NCI-H1436 (cell line): ENCODE measurements at places on chromosomes 3 and 15.

DNA sequence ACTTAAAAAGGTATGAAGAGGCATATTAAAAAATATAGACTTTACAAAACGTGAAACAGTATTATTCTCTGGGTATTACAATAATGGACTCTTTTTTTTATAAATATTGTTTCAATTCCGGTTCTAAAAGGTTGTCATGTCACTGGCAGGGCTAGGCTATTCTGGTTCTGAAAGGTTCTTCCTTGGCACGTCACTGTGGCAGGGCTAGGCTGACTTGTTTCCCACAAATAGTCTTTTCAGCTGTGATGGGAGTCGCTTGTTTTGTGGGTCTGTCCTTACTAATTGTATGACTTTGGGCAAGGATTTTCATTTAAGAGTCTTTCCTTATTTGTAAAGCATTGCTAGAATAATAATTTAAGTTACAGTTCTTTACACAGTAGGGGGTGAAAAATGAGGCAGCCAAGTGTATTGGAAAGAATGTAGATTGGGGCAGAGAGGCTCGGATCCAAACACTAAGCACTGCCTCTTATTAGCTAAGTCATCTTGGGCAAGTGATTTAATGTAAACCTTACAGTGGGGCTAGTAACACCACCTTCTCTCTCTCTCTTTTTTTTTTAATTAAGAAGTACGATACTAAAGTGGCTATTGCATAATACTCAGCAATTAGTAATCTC, 12.4 kb upstream of the MELTF start:
- no peak for DNase-seq

DNA sequence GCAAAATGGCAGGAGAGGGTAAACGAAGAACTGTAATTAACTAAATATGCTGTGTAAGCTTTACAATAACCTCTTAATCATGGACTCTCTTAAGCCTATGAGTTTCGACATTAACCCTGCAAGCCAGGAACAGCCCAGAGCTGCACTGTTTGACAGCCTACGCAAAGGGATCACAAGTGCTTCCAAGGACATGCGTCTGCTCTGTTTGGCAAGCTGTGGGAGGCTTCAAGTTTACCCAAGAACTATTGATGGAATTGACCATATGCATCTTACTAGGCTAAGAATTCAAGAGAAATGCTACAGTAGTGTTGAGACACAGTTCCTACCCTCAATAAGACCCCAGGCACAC, 66.0 kb downstream of the PDZRN3 start:
- DNase-seq = no peak

GRCh38 chr15:69071260-69071659, 56.8 kb downstream of the NOX5 start:
- DNase-seq = no peak

DNA sequence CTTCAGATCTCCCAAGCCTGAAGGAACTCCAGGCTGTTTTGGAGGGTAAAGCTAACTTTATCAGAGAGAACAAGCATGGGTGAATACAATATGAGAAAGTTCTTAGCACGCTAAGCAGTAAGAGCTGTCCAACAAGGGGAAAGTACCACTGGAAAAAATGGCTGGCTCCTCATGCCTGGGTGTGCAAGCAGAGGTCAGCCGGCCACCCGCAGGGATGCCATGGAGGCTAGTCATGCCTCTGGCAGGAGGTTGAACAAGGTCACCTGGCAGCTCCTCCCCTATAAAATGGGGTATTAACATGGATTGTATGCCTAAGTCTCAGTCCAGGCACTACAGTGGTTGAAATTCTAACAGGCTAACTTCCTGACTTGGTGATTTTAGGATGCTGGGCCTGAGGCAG, 75.4 kb upstream of the SLC6A1 start:
- DNase-seq = no peak

DNA sequence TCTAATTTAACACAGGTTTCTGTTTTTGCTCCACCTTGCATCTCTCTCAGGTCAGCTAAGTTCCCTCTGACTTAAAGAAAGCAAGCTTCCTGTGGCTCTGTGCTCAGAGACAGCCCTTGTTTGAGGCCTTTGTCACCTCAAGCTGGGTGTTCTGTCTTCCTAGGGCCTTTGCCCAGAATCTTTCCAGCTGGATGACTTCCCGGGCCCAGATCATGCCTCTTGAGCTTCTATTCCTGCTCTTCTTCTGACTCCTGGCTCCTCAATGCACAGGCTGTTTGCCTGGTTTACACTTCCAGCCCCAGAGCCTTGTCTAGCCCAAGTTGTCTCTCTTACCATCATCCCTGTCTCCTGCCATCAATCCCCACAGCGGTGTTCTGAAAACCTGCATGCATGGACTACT, 300.6 kb downstream of the VPS13C start:
- no peak for DNase-seq

- DNase-seq = no peak
Measured at GRCh38 chr3:63352008-63352279, 73.8 kb downstream of the SYNPR start.

- no peak for DNase-seq
Measured at GRCh38 chr3:61908382-61908781, 347.0 kb downstream of the PTPRG start.

GRCh38 chr15:63238796-63239195, 38.6 kb upstream of the APH1B start:
- DNase-seq = no peak

- no peak for DNase-seq
Measured at GRCh38 chr15:55112706-55113105, 84.0 kb downstream of the RSL24D1 start.

GRCh38 chr15:63402498-63403253, 21.0 kb upstream of the CA12 start:
- no peak for DNase-seq

DNA sequence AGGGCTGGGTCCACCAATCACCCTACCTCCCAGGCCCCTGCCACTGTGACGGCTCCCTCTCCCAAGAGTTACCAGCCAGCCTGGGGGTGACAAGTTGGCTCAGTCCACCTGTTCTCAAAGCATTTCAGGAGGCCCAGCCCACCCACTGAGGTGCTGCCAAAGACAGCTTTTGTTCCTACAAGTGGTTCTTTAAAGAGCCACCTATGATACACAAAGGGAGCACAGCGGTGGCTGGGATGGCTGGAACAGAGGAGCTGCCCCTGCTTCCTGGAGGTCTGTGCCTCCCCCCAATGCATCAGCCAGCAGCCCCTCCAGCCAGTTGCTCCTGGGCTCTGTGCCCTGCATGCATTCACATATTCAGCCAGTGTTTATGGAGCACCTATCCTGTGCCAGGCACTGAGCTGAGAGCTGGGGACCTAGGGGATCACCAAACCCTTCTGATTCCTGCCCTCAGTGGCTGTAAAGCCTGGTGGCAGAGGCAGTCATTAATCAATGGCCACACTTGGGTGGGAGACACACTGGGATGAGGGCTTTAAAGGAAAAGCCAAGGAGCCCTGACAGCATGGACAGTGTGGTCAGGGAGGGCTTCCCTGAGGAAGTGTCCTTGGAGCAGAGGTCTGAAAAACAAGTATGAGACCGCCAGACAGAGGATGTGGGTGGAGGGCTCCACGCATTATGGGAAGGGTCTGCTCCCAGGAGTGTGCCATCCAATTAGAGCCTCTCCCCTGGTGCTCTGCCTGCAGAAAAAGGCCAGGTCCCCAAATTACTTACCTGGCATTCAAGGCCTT, 107.1 kb upstream of the LINGO1 start:
- peak; percentile 26 for DNase-seq

DNA sequence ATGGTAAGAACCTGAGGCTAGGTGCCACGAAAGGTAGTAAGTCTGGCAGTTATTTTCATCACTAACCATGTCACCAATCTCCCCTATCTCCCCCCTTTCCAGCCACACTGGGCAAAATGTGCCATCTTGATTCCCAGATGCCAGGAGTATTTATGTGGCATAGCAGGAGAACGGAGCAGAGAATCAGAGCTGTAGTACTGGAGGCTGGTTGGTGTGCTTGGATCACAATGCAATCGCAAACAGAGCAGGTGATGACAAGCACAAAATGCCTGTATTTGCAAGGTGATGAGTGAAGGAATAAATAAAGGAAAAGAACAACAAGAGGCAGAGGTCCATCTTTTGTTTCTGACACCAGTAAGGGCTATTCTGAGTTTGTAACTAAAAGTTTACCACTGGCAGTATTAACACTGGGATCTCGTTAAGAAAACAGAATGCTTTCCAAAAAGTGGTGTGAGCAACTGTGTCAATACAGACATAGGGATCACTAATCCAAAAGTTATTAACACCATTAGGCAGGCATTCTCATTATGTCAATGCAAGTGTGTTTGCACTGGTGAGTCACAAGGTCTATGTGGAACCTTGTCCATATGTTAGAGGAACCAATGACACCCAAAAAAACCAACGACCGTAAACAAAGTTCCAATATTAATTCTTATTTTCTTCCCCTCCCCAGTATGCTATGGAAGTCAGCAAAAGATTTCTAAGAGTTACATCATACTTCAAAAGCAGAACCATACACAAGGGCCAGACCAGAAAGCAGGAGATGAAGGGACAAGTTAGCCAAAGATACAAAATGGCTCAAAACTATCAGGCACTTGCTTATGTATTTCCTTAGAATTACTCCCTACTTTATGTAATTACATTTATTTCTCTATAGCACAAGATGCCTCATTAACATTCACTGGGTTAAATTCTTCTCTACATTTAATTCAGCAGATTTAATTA, 556.6 kb downstream of the FOXP1 start:
- no peak for DNase-seq

- DNase-seq = no peak
Measured at GRCh38 chr3:10198761-10199649, 34.3 kb downstream of the IRAK2 start.

DNA sequence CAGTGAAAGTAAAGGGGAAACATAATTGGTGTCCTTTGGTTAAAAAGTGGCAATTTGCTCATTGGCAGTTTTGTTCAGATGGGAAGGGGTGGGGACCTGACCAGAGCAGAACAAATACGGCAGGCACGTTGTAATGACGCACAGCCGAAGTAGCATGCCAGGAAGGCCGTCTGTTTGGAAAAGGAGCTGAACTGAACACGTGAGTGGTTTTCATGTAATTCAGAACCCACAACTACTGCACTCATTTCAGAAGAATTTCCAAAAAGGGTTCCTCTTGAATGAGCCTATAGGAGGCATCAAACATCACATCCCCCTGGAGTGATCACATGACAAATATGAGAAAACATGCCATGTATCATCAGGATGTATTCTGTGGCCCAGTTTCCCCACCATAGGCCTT, 42.9 kb upstream of the LMCD1 start:
- DNase-seq = no peak

GRCh38 chr15:65919353-65919752, 50.1 kb downstream of the RAB11A start:
- no peak for DNase-seq

- DNase-seq = no peak
Measured at GRCh38 chr3:127371334-127371733, 83.5 kb upstream of the PRR20G start.
